AG10803 (cell line): ENCODE measurements at places on chromosomes 11 and 22.

DNA sequence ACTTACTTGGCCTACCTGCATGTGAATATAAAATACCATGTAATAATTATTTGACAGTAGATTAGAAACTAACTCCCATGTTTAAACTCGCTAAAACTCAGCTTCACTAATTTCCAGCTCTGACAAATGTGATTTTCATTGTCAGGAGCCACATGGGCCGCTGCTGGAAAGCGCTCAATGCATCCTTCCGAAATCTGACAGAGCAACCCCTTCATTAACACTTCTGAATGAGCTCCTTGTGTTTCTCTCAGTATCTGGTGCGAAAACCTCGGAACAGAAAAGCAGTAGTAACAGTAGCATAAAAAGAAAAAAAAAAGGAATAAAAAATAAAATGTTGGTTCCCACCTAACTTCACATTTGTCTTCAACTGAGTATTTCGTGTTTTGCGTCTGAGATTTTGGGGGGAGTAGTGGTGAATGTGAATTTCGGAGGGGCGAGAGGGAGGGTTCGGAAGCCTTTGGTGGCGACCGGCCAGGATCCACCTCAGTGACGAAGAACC, 710 bp downstream of the MTCH2 start:
- DNase-seq: no peak

DNA sequence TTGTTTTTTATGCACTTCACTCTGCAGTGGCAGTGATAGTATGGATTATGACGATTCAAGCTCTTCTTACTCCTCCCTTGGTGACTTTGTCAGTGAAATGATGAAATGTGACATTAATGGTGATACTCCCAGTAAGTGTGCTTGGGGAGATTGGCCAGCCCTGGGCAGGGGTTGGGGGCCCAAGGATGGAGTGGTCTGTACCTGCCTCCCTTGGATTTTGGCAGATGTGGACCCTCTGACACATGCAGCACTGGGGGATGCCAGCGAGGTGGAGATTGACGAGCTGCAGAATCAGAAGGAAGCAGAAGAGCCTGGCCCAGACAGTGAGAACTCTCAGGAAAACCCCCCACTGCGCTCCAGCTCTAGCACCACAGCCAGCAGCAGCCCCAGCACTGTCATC, 14.2 kb downstream of the MADD start:
- no peak for DNase-seq

DNA sequence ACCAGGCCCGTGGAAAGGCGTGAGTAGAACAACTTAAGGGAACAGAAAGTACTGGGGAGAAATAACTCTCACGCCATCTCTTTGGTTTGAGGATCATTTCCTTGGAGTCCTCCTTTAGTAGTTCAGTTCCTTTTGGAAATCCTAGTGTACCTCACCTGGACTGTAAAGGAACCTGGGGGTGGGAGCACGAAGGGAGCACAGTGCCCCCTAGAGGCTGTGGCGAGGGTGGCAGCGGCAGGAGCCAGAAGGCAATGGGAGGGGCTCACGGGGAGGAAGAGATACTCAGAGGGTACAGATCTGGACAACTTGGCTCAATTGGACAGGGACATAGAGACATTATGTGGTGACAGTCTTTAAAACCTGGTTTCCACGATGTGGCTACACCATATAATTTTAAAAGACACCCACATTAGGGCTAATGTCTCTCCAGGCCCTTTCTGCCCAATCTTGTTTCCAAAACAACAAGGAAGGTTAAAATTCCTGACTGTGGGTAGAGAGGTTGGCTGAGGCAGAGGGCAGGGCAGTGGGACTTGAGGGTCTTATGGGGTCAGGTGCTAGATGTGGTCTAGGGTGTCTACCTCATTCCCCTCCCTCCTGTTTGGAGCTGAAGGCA, 87.0 kb downstream of the CSNK2A3 start:
- no peak for DNase-seq

DNA sequence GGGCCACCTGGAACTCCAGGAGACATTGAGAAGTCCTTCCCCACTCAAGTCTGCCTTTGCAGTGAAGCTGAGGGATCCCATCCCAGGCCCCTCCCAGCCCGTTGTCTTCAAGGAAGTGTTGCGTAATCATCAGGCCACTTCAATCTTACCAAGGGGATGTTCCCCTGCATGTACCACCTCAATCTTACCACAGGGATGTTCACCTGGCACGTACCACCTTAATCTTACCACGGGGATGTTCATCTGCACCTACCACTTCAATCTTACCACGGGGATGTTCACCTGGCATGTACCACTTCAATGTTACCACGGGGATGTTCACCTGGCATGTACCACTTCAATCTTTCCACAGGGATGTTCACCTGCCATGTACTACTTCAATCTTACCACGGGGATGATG, 108.0 kb upstream of the SYN3 start:
- no peak for DNase-seq

DNA sequence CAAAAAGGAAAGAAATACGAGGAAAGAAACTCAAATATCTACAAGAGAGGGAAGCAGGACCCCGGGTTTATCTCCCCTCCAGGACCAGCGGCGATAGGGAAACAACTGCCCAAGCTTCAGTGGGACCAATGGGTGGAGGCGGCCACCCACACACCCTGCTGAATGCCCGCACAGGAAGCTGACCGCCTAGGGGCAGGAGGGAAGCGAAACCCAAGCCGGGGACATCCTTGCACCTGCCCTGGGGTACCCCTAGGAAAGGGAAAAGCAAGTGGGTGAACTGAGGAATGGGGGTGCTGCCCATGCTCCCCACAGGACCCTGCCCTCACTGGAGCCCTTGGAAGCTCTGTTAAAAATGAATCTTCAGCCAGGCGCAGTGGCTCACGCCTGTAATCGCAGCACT, 27.6 kb upstream of the HMOX1 start:
- DNase-seq: no peak

DNA sequence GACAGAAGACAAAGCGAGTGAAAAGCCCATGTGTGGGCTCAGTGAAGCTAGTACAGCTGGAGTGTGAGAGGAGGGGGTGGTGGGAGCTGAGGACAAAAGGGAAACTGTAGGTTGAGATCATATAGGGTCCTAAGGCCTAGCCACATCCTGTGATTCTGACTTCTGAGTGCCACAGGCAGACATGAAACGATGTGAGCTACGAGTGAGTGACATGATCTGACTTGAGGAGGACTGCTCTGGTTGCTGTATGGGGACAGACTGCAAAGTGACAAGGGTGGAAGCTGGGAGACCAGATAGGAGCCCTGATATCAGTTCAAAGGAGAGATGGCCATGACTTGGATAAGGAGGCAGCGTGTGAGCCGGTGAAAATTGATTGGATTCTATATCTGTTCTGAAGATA, 85.4 kb downstream of the MICAL2 start:
- DNase-seq: no peak

GRCh38 chr22:17846326-17846992, 72.2 kb upstream of the BID start:
- peak; percentile 72 for DNase-seq

DNA sequence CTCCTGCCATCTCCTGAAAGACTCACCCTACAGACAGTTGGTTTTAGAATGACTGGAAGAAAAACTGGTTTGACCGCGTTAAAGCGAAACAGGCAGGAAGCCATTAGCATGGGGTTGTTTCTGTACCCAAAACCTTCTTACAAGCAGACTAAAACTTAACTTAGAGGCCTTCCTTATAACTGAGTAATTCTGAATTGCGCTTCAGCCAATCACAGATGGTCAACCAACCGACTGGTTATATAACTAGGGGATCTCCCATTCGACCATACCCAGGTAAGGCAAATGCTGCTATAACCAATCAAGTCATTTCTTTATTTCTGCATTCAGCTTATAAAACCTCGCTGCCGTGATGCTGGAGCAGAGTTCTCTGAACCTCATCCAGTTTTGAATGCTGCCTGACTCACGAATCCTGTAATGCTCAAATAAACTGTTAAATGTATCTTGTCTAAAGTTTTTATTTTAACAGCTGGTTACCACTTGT, 87.8 kb upstream of the DRD2 start:
- DNase-seq: peak; percentile 46

GRCh38 chr11:91129596-91129995, 906.7 kb upstream of the CHORDC1 start:
- no peak for DNase-seq

GRCh38 chr22:36397131-36398093, 9.6 kb upstream of the MYH9 start:
- peak; percentile 76 for DNase-seq
